ENCODE measurements at places on chromosomes 12 and 14.

GRCh38 chr12:102437511-102437910 is 42.9 kb downstream of the IGF1 start:
- no peak for DNase-seq

GRCh38 chr12:93839064-93839463 is 161.9 kb downstream of the CRADD start:
- no peak for DNase-seq

- no peak for DNase-seq
Observed at GRCh38 chr14:105397350-105397931, 897 bp upstream of the TEX22 start.

- DNase-seq, result no peak
Observed at GRCh38 chr12:119089380-119090013, 89.2 kb upstream of the HSPB8 start.

DNA sequence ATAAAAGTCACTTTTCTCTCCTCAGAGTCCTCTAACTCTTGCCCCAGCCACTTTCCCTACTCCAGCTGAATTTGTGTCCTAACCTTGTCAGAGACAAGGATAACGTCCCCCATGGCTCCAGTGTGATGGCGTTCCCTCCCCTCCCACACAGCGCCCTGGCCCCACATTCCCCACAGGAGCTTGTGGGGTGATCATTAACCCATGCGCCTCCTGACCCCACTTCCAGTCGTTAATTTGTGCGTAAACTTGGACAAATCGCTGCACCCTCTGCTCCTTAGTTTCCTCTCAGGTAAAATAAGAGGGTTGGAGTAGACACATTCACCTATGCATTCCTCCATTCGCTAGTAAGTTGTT is 22.9 kb upstream of the BCDIN3D start:
- DNase-seq, result no peak

DNA sequence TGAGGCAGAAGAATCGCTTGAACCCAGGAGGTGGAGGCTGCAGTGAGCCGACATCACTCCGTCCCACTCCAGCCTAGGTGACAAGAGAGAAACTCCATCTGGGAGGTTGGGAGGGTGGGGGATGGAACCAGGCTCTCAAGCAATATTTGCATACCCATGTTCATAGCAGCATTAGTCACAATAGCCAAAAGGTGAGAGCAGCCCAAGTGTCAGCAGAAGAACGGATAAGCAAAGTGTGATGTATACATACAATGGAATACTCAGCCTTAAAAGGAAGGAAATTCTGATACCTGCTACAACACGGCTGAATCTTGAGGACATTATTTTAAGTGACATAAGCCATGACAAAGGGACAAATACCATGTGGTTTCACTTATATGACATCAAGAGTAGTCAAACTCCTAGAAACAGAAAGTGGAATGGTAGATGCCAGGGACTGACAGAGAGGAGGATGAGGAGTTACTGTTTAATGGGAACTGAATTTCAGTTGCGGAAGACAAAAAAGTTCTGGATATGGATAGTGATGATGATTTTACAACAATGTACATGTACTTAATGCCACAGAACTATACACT is 11.6 kb downstream of the DAD1 start:
- no peak for DNase-seq

GRCh38 chr12:262817-263216 is at the start of gene SLC6A13:
SLC6A13 (minus strand) TSS chr12:262836; CDS start chr12:260052, 2,784 bp downstream.
- no peak for DNase-seq

DNA sequence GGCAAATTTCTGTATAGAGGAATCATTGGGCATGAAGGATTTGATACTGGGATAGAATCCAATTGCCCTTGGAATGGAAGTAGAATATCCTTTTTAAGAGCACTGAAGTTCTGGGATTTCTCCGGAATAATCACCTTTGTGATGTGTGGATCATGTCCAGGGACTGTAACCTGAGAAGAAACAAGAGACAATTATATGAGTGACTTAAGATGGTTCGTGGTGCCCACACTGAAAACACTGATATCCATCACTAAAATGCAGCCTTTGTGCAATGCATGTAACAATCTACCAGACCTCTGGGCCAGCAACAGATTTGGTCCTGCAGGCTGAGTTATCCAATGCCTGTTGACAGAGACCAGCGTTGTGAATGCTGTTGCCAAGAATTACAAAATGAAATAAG is 48.5 kb downstream of the MDM2 start:
- no peak for DNase-seq

DNA sequence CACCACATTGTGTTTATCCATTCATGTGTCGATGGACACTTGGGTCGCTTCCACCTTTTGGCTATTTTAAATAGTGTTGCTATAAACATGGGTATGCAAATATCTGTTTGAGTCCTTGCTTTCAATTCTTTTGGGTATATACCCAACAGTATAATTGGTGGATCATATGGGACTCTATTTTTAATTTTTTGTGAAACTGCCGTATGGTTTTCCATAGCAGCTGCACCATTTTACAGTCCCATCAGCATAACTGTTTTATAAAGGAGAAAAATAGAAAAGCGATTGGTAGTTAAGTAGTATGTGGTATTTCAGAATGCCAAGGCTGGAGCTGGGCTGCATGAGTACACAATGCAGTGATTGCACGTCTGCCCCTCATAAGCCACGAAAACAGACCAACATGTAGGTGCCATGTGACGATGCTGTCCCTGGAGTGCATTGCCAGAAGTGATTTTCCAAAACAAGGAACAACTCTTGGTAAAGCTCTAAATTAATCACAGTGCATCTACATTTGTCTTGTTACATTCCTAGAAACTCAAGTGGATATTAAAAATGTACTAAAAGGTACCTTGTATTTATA is 83.5 kb downstream of the C12orf75 start:
- DNase-seq, result no peak

DNA sequence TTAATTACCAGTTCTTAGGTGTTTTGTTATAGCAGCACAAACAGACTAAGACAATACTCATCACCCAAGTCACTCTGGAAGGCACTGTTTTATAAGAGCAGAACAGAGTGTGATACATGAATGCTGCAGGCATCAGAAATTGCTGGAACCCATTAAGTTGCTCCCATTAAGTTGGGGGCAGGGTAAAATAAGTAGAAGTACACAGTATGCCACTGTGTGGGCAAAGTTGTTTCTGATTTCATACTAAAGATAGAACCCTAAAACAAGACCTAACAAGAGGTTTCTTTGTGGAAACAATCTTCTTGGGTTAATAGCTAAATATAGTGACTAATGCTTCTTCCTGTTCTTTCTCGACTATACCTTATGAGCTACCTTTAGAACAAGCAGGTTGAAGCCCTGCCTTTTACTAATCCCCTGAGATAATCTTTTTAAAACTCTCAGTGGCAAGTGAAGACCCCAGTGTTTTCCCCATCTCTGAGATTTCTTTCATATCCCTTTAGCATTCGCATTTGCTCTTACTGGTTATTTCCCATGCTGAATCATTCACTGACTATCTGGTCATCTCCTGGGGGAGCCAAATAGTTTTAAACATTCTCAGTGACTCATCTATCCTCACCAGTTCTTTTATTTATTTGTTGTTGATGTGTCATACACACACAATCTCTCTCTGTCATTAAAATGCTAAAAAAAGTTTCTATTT is 52.3 kb downstream of the SOCS2 start:
- no peak for DNase-seq

DNA sequence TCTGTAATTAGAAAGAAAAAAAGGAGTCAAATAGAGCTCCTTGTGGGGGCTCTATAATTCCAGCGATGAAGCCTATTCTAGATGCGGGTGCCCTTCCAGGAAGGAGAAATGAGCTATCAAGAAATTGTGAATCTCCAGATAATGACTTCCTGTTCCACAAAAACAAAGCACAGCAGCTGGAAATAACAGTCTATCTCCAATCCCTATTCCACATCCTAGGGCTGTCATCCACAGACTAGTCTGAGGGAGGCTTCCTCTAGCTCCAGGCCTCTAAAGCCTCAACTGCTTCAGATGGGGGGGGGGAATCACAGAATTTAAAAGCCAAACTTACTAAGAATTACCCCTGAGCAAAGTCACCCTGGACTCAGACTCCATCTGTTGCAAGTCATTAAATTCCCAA is 77.4 kb upstream of the GTF2A1 start:
- no peak for DNase-seq

DNA sequence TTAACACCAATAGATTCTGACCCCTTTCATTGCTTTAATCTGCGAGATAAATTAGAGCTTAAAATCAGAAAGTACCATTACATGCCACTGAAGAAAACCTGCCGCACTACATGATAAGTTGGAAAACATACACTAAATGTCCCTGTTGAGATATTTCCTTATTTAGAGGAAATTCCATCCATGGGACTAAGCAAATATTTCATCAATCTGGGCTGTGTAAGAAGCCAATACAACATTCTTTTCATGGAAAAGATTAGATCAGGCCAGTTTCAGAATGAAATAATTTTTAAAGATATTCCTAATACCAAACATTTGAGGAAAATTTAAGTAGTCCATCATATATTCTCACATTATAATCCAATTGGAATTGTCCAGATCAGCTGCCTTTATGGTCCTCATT is 112.8 kb downstream of the LLPH start:
- no peak for DNase-seq

DNA sequence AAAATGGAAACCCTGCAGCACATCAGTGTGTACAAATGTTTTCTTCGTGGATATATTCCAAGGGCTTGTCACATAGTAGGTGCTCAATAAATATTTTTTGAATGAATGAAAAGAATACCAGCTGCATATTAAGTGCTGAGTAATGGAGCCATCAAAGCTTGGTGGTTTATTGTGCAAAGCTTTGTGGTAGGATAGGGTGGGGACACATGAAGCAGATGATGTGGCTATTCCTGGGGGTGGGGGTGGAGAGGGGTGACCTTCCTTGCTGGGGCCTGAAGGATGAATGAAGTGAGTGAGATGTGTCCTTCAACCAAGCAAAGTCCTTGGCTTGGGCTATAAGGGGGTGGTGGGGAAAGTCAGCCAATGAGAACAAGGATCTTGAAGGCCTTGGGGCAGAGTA is 4.3 kb upstream of the KRT81 start:
- no peak for DNase-seq

DNA sequence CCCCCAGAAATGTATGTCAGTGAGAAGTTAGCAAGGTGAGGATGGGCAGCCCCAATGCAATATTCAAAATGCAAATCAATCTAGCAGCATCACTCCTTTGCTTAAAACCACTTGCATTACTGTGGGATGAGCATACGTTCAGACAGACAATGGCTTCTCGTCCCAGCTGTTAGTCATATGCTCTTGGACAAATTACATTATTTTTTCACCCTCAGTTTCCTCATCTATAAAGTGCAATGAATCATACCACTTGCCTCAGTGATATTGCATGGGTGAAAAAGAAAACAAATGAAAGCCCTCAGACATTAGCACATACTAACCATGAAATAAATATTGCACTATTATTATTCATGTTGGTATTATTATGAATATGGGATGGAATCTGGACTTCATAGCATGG is 132.3 kb downstream of the C12orf75 start:
- DNase-seq, result no peak

DNA sequence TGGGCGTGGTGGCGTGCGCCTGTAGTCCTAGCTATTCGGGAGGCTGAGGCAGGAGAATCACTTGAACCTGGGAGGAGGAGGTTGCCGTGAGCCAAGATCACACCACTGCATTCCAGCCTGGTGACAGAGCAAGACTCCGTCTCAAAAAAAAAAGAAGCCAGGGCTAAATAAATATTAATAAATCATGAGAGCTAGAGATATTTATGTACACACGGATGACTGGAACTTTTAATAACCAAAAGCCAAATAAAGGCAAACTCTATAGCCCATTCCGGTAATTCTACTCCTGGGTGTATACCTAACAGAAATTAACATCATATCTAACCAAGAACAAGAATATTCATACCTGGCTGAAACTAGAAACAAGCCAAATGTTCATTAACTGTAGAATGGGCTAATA is 7.7 kb upstream of the TRAFD1 start:
- no peak for DNase-seq

DNA sequence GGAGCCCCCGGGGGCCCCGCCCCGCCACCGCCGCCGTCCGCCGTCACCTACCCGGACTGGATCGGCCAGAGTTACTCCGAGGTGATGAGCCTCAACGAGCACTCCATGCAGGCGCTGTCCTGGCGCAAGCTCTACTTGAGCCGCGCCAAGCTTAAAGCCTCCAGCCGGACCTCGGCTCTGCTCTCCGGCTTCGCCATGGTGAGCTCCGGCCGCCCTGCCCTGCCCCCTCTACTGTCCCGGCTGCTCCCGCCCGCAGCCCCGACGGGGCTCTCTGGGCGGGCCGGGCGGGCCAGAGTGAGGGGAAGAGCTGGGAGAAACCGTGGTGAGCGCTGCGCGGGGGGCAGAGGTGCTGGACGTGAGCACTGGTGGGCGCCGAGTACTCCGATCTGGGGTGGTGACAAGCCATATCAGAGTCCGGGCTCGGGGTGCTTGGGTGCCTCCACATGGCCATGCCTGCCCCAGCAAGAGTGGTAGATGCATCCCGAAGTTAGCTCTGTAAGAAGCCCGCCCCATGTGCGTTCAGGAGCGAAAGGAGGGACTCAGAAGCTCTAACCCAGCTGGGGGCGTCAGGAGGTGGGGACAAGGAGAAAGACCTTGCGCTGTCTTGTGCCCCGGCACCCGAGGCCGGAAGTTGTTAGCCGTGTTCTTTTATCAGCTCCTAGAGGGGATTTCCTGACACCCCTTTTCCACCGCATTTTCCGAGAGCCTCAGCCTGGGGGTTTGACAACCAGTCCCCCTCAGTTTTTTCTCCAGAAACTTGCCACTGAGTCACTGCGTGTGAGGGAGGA is 717 bp downstream of the ORAI1 start:
- DNase-seq, result peak; percentile 71

- DNase-seq, result no peak
Observed at GRCh38 chr12:94690198-94690771, 39.9 kb upstream of the TMCC3 start.
